Adrenal gland (tissue), 19 donors: ENCODE measurements at places on chromosomes 2 and 18. TPM values are rescaled to one million over a fixed set of nuclear protein-coding genes. Genes with fewer than 3 reads are reported as not detected.

- no peak for DNase-seq
Measured at GRCh38 chr2:67716895-67717396, 319.8 kb downstream of the ETAA1 start.

- no peak for DNase-seq
Measured at GRCh38 chr2:88657131-88657530, 29.9 kb upstream of the EIF2AK3 start.

DNA sequence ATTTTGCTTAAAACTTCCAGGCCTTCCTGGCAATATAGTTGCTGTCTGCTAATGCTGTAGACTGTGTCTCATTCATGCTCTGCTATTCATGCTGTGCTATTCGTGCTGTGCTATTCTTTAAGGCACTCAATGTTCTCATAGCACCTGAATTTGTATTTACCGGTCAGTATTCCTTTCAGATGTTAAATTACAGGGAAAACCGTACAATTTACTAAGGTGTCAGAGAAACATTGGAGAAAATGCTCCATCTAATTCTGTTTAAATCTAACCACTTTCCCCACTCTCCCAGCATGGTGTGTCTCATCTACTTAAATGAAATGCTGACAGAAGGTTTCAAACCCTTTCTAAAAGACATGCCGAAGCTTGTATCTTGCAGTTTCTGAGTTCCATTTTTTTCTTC, 25.0 kb downstream of the FAM171B start:
- DNase-seq, result no peak

- no peak for DNase-seq
Measured at GRCh38 chr2:50831676-50832075, 200.3 kb downstream of the NRXN1 start.

Gene NOSTRIN
- total RNA-seq, result 36.0 TPM
